ENCODE measurements at places on chromosomes 7 and 10.

GRCh38 chr10:74923556-74923955 is 97.2 kb downstream of the KAT6B start:
- H3K27ac ChIP-seq: no peak overlapping the region
- no peaks in the 10 kb centered on the region for H3K27me3 ChIP-seq
- no peaks in the 10 kb centered on the region for H3K36me3 ChIP-seq
- H3K4me3 ChIP-seq: no peak overlapping the region
- H3K4me1 ChIP-seq: peaks cover 17% of the 10 kb centered on the region

GRCh38 chr10:98316170-98316569 is 48.2 kb upstream of the LOXL4 start:
- DNase-seq: no peak
- no peak overlapping the region for H3K27ac ChIP-seq
- H3K36me3 ChIP-seq: no peaks in the 10 kb centered on the region
- peaks cover 1% of the 10 kb centered on the region for H3K27me3 ChIP-seq

DNA sequence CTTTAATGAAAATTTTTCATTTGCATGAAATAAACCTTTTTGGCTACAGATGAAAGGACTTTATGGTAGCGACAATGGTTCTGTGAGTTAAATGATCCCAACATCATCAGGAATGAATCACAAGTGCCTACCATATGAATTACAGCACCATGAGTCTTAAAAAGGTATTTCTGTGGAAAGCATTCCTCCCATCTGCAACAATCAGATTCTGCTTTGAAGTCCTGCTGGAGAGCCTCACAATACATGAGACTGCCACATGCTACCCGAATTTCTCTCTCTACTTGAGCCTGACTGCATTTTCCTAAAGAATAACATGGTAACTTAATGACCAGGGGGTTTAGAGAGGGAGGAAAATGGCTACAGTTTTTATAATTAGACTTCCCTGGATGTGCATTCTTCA is 190.3 kb downstream of the TWIST1 start:
- no peak for DNase-seq
- H3K27me3 ChIP-seq: no peaks in the 10 kb centered on the region
- H3K36me3 ChIP-seq: no peaks in the 10 kb centered on the region

DNA sequence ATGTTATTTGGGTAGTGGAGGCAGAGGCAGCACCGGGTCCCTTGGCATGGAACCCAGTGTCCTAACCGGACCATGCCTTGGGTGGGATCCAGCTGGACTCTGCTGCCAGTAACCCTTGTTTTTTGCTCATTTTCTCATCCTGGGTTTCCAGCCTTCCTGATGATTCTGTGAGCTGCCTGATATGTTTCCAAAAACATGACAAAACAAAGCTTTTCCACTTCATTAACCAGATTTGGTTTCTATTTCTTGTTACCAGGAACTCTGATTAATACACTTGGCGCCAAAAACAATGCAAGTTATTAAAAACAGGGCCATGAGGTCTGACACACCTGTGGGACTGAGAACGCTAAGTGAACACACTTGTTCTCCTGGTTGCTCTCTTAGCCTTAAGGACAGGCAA is 32.8 kb upstream of the DLG5 start:
- H3K27ac ChIP-seq: no peak overlapping the region
- H3K4me1 ChIP-seq: peaks cover 20% of the 10 kb centered on the region
- no peak for DNase-seq
- no peaks in the 10 kb centered on the region for H3K27me3 ChIP-seq
- no peak overlapping the region for H3K4me3 ChIP-seq
- no peaks in the 10 kb centered on the region for H3K36me3 ChIP-seq

- H3K4me3 ChIP-seq: peak overlapping the region; percentile 88
- DNase-seq: peak; percentile 16
- H3K4me1 ChIP-seq: peaks cover 54% of the 10 kb centered on the region
- no peaks in the 10 kb centered on the region for H3K27me3 ChIP-seq
- H3K27ac ChIP-seq: peak overlapping the region; percentile 74
Observed at GRCh38 chr10:80203835-80204676, 1.3 kb downstream of the ANXA11 start.

GRCh38 chr10:87794285-87794684 is 23.7 kb downstream of the ATAD1 start:
- DNase-seq: no peak
- H3K27ac ChIP-seq: no peak overlapping the region
- no peak overlapping the region for H3K4me3 ChIP-seq
- no peaks in the 10 kb centered on the region for H3K27me3 ChIP-seq
- H3K4me1 ChIP-seq: no peaks in the 10 kb centered on the region

- H3K27ac ChIP-seq: no peak overlapping the region
- no peaks in the 10 kb centered on the region for H3K4me1 ChIP-seq
- no peaks in the 10 kb centered on the region for H3K27me3 ChIP-seq
- DNase-seq: no peak
- H3K4me3 ChIP-seq: no peak overlapping the region
Observed at GRCh38 chr7:156675721-156676120, 35.1 kb downstream of the RNF32 start.

- H3K4me1 ChIP-seq: peaks cover 50% of the 10 kb centered on the region
- H3K4me3 ChIP-seq: peak overlapping the region; percentile 84
- H3K27me3 ChIP-seq: no peaks in the 10 kb centered on the region
Observed at GRCh38 chr10:119724593-119725516, 995 bp upstream of the INPP5F start.

GRCh38 chr7:81736091-81736490 is 33.8 kb downstream of the HGF start:
- H3K27me3 ChIP-seq: no peaks in the 10 kb centered on the region
- no peak overlapping the region for H3K4me3 ChIP-seq
- H3K27ac ChIP-seq: no peak overlapping the region
- no peak for DNase-seq
- H3K36me3 ChIP-seq: no peaks in the 10 kb centered on the region
- H3K4me1 ChIP-seq: no peaks in the 10 kb centered on the region

GRCh38 chr7:195010-195829 is 2.8 kb downstream of the FAM20C start:
- H3K27ac ChIP-seq: peak overlapping the region; percentile 81
- DNase-seq: peak; percentile 24
- peaks cover 7% of the 10 kb centered on the region for H3K27me3 ChIP-seq
- peaks cover 59% of the 10 kb centered on the region for H3K4me1 ChIP-seq

DNA sequence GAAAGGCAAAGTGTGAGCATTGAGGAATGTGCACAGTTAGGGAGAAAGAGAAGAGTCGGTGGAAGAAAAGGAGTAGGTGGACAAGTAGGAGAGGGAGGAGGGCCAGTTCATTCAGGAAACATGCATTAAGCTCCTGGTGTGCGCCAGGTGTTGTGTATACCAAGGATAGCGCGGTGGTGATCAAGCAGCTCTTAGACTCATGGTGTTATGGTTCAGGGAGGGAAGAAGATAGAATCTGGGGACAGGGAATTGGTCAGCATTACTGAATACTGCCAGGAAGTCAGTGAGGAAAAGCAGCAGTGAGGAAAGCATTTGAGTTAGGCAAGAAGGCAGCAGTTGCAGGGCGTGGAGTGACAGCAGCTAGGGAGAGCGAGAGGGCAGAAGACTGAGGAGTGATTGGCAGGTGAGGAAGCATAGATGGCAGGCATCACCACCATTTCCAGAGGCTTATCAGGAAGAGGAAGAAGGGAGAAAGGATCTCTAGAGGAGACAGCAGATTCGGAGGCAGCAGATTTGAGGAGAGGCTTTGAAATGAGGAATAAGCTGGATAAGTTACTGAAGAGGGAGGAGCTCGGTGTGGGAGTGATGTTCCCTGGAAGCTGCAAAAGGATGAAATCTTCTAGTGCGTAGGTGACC is 265.6 kb downstream of the GFRA1 start:
- H3K27me3 ChIP-seq: no peaks in the 10 kb centered on the region
- no peaks in the 10 kb centered on the region for H3K4me1 ChIP-seq
- H3K27ac ChIP-seq: no peak overlapping the region
